Fibroblast of villous mesenchyme (primary cell): ENCODE measurements at places on chromosomes 5 and 9. TPM values are rescaled to one million over a fixed set of nuclear protein-coding genes. Genes with fewer than 3 reads are reported as not detected.

The ZNF608 gene
- 2.6 and 8.4 TPM in 2 replicates for total RNA-seq

The NUDT12 gene
- 12.9 and 19.9 TPM in 2 replicates for total RNA-seq

The COL23A1 gene
- total RNA-seq: not detected in 2 replicates

The PRELID2 gene
- 23.2 and 35.0 TPM in 2 replicates for total RNA-seq

The ANKDD1B gene
- total RNA-seq: under 0.01 and 0.32 TPM in 2 replicates
